Stimulated activated CD8-positive, alpha-beta memory T cell treated with anti-CD3 and anti-CD28 coated beads, Interleukin-15, amount 100 ng/mL, for 1 hour (primary cell): ENCODE measurements at places on chromosomes 16 and 17.

DNA sequence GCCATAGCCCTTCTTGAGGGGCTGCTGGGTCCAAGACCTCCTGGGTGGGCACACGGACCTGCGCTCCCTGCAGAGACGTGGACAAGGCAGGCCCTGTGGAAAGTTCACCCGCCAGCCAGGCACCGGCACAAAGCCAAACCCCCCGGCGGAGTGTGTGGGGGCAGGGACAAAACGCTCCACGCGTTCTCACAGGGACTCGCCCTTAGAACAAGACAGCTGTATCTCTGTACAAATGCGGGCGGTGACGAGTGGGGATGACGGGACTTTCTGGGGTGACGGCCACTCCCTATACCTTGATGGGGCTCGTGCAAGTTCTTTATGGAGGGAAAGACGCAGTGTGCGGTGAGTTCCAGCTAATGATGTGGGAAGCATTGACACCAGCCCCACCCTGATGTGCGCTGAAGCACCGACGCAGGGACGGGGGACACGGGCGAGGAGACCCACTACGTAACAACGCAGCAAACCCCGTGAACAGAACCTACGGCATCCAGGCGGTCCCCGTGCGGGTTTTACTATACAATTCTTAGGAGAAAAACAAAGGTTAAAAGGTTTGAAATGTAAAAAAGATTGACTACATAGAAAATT lies 49.4 kb downstream of the LMF1 start:
- DNase-seq = no peak

DNA sequence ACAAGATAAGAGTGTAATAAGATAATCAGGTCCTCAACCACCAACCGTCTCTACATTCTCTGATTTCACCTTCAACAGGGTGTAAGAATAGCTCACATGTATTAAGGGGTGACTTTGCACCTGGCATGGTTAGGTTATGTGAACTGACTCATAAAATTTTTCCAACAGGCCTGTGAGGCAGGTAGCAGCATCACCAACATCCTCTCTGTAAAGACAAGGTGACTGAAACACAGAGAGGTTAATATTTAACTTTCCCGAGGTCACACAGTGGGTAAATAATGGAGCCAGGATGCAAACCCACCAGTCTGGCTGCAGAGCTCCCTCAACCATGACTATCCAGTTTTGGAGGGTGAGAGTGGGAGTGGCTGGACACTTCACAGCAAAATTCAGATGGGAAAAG lies 317.2 kb downstream of the C16orf95 start:
- DNase-seq = no peak

DNA sequence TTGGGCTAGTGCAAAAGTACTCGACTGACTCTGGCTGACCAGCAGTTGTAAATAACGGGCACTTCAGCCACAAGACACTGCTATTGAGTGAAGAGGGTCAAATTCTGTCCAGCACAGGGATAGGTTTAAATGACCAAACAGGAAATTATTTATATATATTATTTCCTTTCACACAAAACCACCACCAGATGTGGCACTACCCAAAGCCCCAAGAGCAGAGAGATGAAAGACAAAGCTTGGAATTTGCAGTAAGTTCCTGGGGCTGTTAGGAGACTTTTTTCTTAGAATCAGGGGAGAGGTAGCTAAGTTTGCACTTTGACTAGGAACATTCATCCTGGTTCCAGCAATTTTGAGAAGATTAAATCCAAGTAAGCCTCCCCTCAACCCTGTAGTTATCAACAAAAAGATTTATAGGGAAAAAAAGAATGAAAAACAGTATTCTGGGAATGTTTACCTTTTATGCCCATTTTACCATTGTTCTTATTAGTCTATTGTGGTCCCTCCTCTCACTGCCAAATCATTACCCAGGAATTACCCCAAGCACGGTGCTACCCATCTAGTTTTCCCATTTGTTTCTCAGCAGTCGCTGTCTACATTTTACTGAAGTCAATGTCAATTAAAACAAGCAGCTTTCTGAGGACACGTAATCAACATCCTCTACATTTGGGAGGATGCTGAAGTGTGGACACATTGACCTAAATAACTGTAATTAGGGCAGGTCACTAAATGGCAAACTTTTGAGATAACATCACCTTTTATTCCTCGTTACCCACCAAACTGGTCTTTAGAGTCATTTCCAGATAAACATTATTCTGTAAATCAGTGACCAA lies 43.5 kb downstream of the GRB7 start:
- no peak for DNase-seq

DNA sequence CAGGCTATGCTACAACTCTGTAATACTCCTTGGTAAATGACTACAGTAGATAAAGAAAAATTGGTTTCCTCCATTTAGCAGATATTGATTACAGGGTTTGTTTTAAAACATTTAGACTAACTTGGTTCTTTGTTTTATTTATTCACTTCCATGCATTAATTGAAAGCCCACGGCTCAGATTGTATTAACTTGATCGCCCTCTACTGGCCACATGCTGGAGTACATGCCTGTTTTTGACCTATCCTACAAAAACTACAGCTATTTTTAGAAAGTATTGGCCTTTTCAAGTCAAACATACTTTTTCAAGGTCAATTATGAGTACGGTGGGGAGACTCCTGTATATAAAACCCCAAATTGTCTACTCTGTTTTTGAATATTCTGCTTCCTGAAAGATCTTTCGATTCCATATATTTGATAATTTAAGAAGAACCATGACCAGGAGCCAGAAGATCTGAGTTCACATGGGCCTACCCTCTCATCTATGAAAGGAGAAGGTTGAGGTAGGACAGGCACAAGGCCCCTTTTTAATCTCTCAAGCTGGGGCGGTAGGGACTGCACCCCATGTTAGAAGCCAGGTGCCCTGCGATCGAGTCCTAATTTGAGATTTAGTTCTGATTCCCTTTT lies 51.8 kb downstream of the CA10 start:
- no peak for DNase-seq

- no peak for DNase-seq
Measured at GRCh38 chr17:64355536-64356303, 34.9 kb downstream of the PECAM1 start.

- no peak for DNase-seq
Measured at GRCh38 chr17:47120521-47121095, 68.5 kb downstream of the CDC27 start.

DNA sequence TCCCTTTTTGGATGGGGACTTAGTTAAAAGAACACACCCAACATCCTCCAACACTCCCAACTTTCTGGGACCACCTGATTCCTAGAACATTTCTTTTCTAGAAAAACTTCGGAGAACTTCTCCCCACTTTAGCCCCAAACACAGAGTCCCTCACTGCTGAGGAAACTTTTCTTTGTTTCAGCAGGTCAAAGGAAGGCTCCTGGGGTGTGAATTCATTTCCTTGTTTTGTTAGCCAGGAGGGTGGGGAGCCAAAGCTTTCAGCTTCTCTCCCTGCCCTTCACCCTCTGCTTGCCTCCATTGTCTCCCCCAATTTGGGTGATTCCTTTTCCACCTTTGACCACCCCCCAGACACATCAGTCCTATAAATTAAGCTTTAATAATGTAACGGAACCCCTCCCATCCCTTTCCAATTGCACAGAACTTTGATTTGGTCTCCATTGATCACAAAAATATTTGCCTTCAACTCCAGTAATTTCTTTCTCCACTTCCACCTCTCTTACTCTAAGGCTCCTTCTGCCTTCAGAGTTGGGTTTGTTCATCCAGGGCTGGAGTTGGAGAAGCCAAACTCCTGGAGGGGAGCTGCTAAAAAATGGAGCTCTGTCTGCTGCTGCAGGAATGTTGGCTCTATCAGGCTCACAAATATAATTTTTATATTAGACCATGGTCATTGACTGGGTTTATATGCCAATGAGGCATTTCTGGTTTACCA lies 10.3 kb downstream of the HOXB4 start:
- DNase-seq = no peak

DNA sequence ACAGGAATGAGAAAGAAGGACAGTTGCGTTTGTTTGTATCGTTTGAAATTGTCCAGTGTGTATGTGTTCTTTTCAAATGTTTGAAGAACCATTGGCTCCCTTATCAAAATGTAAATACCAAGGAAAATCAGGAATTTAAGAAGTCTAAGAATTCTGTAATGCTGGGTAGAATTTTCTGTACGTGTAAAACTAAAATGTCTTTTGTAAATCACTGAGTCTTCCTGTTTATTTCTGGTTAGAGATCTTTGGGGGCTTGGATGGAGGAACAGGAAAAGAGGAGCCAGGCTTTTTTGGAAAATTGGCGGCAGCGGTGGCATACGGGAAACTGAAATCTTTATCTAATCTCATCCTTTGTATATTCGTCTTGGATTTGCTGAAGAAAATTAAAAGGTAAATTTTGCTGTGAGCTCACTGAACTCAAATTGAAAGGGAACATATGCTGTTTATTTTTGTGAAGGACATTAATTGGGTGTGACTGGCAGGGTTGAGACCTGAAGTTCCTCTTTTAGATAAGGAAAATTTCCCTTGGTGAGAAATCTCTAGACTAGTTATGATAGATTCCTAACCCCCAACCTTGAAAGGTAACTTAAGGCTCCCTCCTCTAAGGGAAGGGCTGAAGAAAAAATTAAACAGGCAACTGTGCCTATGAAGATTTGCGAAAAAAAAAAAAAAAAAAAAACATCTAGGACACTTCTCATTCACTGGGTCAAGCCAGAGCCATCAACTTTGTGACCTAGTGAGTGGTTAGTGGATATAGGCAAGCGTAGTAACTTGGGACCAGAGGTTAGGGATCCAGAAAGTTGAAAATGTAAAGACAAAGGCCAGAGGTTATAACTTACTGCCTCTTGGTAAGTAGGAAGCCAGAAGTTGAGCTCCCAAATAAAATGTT lies 10.8 kb downstream of the TAT start:
- DNase-seq = no peak

- no peak for DNase-seq
Measured at GRCh38 chr17:33290253-33290652, 2.8 kb downstream of the ASIC2 start.

- no peak for DNase-seq
Measured at GRCh38 chr17:1083451-1084187, 86.7 kb downstream of the TIMM22 start.

GRCh38 chr17:45785480-45786193 lies 1.5 kb downstream of the CRHR1 start:
- no peak for DNase-seq

GRCh38 chr17:30314474-30314873 lies 19.4 kb downstream of the TMIGD1 start:
- no peak for DNase-seq
